M059J (cell line): ENCODE measurements at places on chromosomes 16 and 17. TPM values are rescaled to one million over a fixed set of nuclear protein-coding genes. Genes with fewer than 3 reads are reported as not detected.

Gene MGAT5B
- total RNA-seq: 6.5 and 11.8 TPM in 2 replicates

- peak; percentile 7 for DNase-seq
Measured at GRCh38 chr17:10875430-10875851, 37.6 kb upstream of the PIRT start.

DNA sequence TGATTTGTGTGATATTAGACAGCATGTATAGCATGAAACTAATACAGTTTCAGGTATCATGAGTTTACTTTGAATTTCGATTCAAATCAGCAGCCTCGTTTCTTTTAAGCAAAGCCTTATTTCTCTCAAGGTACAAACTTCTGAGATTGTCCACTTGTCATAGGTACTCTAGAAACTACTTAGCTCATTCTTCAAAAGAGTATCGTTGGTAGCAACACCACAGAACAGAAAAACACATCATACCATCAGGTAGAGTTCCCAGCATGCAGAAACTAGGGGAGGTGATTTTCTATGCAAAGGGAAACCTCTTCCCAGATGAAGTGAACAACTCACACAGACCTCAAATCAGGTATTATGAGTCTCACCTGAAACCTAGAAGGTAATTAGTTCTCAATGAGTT lies 237.0 kb upstream of the SOX9 start:
- DNase-seq: no peak

Gene DNAAF1
- total RNA-seq: not detected in 2 replicates

Gene MRC2
- 87.3 and 144 TPM in 2 replicates for total RNA-seq

Gene NPIPB6
- 0.07 and 0.42 TPM in 2 replicates for total RNA-seq

Gene FZD2
- total RNA-seq: 22.4 and 41.3 TPM in 2 replicates

DNA sequence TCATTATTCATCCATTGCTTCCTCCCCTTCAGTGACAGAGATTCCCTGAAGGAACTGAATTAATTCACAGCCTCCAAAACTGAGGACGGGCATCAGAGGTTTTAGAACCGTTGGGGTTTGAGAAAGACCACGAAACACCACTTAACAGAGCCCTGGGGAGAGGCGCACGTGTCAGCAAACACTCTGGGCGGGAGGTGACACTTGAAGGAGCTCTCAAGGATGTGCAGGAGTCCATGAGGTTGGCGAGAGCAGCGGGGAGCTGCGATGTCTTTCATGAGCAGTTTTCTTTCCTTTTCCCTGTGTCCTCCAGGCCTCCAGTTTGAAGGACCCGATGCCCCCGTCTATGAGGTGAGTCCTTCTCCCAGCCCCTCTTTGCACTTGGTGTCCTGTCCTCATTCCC lies 23.7 kb downstream of the B4GALNT2 start:
- DNase-seq: no peak

DNA sequence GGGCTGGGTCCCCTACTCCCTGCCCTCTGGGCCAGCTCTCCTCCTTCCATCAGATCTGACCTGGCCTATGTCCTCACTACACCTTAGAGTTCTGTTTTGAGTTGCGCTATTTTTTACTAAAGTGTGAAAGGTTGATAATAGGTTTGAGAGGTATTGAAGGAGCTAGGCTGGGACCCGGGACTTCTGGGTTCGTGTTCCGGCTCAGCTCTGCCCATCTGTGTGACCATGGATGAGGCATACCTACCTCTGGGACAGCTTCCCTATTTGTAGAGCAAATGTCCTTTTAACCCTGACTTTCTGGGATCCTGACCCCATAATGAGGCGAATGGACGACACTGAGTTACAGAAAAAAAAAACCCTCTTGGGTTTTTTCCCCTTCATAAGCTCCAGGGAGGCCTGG lies 36.0 kb downstream of the IL21R start:
- DNase-seq: no peak

- DNase-seq: no peak
Measured at GRCh38 chr16:30805056-30805369, 18.0 kb upstream of the ZNF629 start.

GRCh38 chr17:58007781-58008706 lies 998 bp upstream of the SRSF1 start:
- no peak for DNase-seq

- peak; percentile 69 for DNase-seq
Measured at GRCh38 chr16:52050418-52050817, 496.5 kb downstream of the TOX3 start.
